CD14-positive monocyte (primary cell): ENCODE measurements at places on chromosomes 7 and 10. TPM values are rescaled to one million over a fixed set of nuclear protein-coding genes. Genes with fewer than 3 reads are reported as not detected.

DNA sequence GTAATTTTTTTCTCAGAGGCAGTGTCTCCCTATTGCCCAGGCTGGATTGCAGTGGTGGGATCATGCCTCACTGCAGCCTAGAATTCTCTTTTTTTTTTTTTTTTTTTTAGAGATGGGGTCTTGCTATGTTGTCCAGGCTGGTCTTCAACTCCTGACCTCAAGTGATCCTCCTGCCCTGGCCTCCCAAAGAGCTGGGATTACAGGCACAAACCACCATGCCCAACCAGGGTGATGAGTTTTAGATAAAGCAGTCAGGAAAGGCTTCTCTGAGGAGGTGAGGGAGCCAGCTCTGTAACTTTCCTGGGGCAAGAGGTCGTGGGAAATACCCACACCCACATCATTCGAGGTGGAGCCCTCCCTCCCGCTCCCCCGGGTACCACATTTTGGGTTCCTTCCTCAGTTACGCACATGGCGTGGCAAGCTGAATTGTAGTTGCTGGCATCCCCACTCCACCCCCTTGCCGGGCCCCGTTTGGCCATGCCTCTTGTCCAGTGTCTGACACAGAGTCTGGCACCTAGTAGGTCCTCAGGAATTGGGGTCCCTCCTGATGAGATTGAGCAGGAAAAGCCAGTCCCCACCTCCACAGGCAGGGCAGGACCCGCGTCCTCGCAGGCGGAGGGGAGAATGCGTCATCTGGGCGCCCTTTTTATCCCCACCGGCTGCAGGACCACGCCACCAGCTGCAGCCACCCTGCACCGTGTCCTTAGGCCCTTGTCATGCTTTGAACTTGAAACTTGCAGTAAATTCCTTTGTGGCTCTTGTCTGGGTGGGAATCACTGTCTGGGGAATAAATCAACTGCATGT, 43.4 kb downstream of the CLIP2 start:
- no peaks in the 10 kb centered on the region for H3K36me3 ChIP-seq
- no peaks in the 10 kb centered on the region for H3K27me3 ChIP-seq
- DNase-seq, result no peak
- no peaks in the 10 kb centered on the region for H3K4me1 ChIP-seq

GRCh38 chr10:59181668-59182067, 5.2 kb downstream of the PHYHIPL start:
- no peaks in the 10 kb centered on the region for H3K36me3 ChIP-seq
- H3K4me1 ChIP-seq, result no peaks in the 10 kb centered on the region
- peaks cover 9% of the 10 kb centered on the region for H3K27me3 ChIP-seq
- no peak overlapping the region for H3K27ac ChIP-seq
- H3K4me3 ChIP-seq, result no peak overlapping the region

- no peaks in the 10 kb centered on the region for H3K27me3 ChIP-seq
- DNase-seq, result peak; percentile 58
- no peak overlapping the region for H3K4me3 ChIP-seq
- no peak overlapping the region for H3K27ac ChIP-seq
- no peaks in the 10 kb centered on the region for H3K4me1 ChIP-seq
These were observed 52.5 kb downstream of the PRF1 start for GRCh38 chr10:70549962-70550458.

GRCh38 chr10:133134411-133135115, 25.5 kb upstream of the KNDC1 start:
- no peak overlapping the region for H3K4me3 ChIP-seq
- no peaks in the 10 kb centered on the region for H3K27me3 ChIP-seq
- no peaks in the 10 kb centered on the region for H3K36me3 ChIP-seq
- no peaks in the 10 kb centered on the region for H3K4me1 ChIP-seq
- no peak for DNase-seq

GRCh38 chr10:57098146-57098545, 737.1 kb upstream of the ZWINT start:
- DNase-seq, result no peak
- no peaks in the 10 kb centered on the region for H3K27me3 ChIP-seq
- H3K4me3 ChIP-seq, result no peak overlapping the region

- no peak for DNase-seq
- H3K27me3 ChIP-seq, result no peaks in the 10 kb centered on the region
- no peaks in the 10 kb centered on the region for H3K36me3 ChIP-seq
- no peak overlapping the region for H3K4me3 ChIP-seq
- no peak overlapping the region for H3K27ac ChIP-seq
These were observed 29.2 kb upstream of the RTKN2 start for GRCh38 chr10:62297857-62298256.

- no peaks in the 10 kb centered on the region for H3K4me1 ChIP-seq
- no peaks in the 10 kb centered on the region for H3K27me3 ChIP-seq
- DNase-seq, result no peak
- no peak overlapping the region for H3K4me3 ChIP-seq
These were observed 30.4 kb downstream of the GPRIN2 start for GRCh38 chr10:46525824-46526681.

DNA sequence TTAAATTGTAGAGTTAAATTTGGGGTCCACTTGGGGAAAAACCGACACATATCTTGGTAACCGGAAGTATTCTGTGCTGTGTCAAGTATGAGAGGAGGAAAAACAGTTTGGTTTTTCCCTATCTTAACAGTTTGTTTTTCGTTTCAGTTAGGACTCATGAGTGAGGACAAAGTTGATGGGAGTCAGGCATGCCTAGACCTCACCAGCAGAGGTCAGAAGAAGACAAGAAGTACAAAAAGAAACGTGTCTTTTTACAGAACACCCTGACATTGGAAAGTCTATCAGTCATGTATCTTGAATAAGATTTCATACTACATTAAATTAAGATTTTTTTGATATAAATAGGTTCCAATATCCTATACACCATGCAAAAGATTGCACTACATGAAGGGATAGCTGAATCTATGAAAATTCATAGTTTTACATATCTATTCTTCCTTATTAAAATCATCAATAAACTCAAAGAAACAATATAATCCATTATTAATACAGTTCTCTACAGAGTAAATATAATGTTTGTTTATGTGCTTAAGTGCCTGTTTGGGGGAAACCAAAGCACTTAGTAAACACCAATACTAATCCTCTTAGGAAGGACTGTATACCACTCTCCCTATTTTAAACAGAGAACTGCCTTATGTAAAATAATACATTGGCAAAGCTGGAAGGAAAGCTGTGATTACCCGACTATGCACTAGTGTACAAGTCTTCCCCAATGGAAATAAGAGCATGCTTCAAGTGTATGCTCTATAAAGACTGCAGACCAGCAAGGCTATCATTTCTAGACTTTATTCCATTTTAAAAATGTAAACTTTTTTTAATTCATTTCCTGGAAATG, 95.6 kb downstream of the USP6NL start:
- peaks cover 8% of the 10 kb centered on the region for H3K36me3 ChIP-seq
- no peak overlapping the region for H3K4me3 ChIP-seq
- H3K27me3 ChIP-seq, result no peaks in the 10 kb centered on the region
- H3K4me1 ChIP-seq, result no peaks in the 10 kb centered on the region

- no peaks in the 10 kb centered on the region for H3K27me3 ChIP-seq
- H3K4me3 ChIP-seq, result no peak overlapping the region
- no peak overlapping the region for H3K27ac ChIP-seq
- no peaks in the 10 kb centered on the region for H3K4me1 ChIP-seq
These were observed 108.9 kb downstream of the ARID5B start for GRCh38 chr10:62010366-62010765.

C10orf67 gene
- not detected in 2 replicates for polyA plus RNA-seq

FEZF1 gene
- polyA plus RNA-seq, result not detected in 2 replicates

MAD1L1 gene
- 33.2 TPM for polyA plus RNA-seq

CCSER2 gene
- 14.3 TPM for polyA plus RNA-seq

OIT3 gene
- not detected for polyA plus RNA-seq
